ENCODE measurements at places on chromosomes 13 and 19.

DNA sequence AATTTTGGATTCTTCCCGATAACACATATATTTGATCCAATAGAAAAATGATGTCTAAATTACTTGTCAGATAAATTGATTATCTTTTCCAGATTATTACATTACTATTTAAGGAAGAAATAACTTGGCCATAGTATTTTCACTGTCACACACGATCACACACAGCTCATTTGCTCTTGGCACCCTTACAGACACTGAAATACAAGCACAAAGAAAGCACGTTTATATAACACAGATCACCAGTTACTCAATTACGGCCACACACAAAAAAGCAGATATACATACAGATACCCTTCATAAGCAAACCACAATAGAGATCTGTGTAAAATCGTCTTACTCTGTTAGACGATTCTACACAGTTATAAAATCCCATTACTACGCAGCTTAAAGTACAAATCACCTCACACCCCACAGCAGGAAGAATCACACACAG lies 716 bp upstream of the ZNF420 start:
- DNase-seq: no peak

DNA sequence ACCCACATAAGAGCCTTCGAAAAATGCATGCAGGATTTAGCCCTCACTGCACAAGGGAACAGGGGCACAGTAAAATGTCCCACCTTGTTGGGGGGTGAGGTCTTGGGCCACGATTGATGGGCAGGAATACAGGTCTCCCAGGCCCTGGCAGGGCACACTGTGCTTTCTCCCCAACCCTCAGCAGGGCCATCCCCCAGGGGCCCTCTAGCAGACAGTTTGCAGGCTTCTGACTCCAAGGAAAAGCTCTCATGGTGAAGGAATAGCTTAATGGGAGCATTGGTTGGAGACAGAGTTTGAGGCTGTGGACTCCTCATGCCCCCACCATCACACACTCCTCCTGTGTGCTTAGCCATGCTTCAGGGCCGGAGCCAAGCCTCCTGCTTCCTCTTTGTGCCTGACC lies 484.6 kb downstream of the ZNF536 start:
- DNase-seq: no peak

DNA sequence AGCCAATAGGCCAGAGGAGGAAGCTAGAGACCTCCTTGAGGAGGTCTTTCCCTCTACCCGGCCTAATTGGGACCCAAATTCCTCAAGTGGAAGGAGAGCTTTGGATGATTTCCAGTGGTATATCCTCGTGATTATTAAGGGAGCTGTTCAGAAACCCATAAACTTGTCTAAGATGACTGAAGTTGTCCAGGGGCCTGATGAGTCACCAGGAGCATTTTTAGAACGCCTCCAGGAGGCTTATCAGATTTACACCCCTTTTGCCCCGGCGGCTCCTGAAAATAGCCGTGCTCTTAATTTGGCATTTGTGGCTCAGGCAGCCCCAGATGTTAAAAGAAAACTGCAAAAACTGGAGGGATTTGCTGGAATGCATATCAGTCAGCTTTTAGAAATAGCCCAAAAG lies 198.1 kb downstream of the ZNF486 start:
- DNase-seq: no peak

- DNase-seq: peak; percentile 14
Measured at GRCh38 chr13:85261757-85262346, 537.4 kb downstream of the SLITRK6 start.

DNA sequence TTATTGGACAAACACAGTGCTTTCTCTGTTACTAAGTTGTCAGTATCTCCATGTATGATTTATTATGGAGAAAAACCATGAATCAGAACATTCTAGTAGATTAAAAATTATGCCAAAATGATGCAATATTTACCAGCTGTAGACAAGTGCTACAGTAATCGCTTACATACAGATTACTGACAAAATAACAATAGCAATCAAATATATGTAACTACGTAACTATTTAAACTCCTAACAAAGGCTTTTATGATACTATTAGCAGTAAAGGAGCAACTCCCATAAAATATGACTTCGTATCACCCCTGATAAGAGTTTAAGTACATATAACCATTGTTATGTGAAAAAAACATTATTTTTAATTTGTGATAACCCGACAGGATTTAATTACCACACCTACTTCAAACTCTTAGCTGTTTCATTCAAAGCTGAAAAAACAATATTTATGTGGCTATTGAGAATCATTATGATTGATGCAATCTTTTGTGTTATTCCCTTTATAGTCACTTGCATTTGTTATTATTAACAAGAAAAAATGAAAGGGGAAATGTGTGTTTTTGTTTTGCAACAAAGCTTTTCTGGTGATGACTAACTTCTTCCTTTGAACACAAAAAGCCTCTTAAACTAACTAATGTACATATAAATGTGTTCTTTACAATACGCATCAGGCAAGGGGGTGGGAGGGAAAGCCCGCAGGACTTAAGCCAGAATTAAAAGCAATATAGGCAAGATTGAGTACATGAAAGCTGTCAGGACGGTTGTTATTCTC lies 147.4 kb downstream of the ABCC4 start:
- peak; percentile 68 for DNase-seq

- peak; percentile 9 for DNase-seq
Measured at GRCh38 chr13:107992542-107992941, 222.8 kb downstream of the LIG4 start.

DNA sequence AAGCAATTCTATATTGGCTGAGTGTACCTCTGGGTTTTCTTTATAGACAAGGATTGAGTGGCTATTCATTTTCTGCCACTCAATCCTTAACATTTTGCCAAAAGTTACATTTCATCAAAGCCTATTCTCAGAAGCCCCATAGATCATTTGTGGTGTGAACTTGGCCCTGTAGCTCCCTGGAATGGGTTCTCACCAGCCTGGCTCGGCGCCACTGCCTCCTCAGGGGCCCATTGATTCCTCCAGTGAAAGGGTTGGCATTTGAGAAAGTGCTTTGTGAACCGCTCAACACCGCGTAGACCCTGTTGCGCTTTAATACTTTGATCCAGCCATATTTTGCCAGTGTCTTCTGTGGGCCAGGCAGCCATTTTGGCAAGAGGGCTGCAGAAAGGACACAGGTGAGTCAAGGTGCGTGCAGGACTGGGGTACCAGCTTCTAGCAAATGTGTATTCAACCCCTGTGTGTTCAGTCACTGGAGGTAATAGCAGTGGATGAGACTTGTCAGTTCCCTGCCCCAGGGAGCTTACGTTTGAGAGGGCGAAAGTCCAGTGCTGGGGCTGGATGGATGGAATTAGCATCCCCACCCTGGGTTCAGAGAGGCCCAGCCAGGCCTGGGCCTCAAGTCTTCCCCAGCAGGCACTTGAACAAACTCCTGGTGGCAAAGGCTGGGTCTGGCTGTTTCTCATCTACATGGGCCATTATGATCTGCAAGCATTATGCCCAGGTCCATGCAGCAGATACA lies 3.8 kb downstream of the RAB8A start:
- DNase-seq: no peak

- DNase-seq: no peak
Measured at GRCh38 chr13:52950436-52950956, 78.1 kb upstream of the OLFM4 start.

DNA sequence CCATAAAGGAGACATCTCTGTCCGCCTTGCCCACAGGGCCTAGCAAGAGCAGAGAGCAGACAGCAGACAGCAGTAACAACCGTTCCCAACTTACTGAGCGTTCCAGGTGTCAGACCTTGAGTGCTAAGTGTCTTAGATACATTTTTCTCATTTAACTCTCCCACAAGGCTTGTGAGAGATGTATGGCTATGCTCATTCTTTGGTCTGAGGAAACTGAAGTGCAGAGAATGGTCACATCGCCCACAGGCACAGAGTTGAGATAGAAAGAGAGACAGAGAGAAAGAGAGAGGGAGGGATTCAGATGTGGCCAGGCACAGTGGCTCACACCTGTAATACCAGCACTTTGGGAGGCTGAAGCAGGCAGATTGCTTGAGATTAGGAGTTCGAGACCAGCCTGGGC lies 14.3 kb downstream of the MEIOSIN start:
- no peak for DNase-seq

DNA sequence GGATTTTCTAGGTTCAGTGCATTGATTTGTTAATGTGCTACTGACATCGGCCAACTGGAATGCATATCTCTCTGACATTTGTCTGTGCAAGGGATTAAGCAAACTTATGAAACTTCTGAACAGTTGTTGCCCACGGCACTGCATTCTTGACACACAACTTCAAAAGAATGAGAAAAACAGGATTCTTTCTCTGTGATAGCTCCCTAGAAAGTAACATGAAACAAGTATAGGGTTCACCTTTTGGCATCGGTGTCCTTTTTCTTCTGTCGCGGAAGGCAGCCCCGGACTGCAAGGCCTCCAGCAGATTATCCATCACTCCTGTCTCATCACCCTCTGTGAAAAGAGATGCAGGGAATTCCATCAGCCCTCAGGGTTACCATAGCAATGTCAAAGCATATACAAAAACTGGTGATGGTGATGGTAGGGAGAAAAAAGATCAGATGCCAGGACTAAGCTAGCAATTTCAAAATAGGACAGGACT lies 389.2 kb downstream of the DIAPH3 start:
- DNase-seq: peak; percentile 86

- peak; percentile 8 for DNase-seq
Measured at GRCh38 chr19:41705393-41706174, 2.8 kb upstream of the CEACAM5 start.

GRCh38 chr19:35742121-35742724 lies at the start of gene IGFLR1:
TSS of gene IGFLR1 (minus strand) at chr19:35742452. CDS start at chr19:35741180, 1,272 bp downstream.
- DNase-seq: no peak

- DNase-seq: no peak
Measured at GRCh38 chr13:98766697-98767096, 14.2 kb upstream of the SLC15A1 start.

DNA sequence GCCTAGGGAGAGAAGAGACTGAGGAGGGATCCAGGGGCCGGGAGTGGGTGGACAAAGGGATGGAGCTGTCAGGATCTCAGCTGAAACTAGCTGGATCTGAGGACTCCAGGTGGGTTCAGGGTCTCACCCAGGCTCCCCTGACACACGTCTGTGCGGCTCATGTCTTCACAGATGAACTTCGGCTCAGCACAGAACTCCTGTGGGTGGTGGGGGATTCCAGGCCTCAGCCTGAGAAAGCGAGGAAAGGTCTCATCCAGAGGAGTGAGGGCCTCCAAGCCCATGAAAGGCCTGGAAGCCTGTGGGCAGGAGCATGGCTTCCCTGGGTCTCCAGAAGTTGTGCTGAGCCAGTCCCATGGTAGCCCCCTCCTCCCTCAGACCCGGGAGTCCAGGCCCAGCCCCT lies 1.4 kb downstream of the CAPN12 start:
- no peak for DNase-seq

- no peak for DNase-seq
Measured at GRCh38 chr19:34825212-34825611, 52.2 kb upstream of the ZNF599 start.

DNA sequence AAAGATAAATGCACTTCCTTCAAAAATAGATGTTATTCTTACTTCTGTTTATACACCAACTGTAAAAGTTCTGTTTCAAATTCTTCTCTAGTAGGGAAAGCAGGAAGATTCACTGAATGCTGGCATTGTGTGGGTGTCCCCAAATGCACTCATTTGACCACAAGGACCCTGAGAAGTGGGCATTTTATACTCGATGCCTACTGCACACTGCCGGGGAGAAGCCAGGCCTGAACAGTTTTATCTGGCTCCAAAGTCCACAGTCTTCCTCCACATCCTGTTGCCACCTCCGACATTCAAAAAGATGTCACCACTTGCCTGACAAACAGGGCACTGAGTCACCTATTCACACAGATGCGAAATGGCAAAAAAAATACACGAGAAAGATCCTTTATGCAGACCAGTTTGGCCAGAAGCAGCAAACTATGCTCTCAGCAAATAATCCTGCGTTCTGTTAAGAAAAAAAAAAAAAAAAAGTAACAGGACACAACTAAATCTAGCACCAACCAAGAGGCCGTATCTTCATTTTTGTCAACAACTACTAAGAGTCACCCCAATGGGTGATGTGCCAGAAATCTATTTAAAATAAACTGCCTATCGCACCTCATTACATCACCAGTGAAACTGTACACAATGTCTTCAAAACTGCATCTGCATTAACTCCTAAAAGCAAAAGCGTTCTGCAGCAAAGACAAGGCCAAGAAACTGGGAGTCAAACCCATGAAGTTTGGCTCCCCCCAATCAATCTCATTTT lies 6.2 kb downstream of the ZC3H4 start:
- DNase-seq: peak; percentile 55

DNA sequence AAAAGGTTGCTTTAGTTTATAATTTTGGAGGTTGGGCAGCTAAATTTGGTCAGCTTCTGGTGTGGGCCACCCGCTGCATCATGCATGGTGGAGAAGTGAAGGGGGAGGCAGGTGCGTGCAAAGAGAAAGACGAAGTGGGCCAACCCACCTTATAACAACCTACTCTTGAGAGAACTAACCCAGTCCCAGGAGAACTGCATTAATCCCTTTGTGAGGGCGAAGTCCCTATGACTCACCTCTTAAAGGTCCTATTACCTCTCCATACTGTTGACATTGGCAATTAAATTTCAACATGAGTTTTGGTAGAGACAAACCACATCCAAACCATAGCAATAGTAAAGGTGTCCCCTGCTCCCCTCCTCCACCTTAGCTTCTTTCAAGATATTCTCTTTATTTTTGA lies 7.7 kb upstream of the FGF9 start:
- no peak for DNase-seq

GRCh38 chr13:59446391-59446790 lies 717.3 kb downstream of the DIAPH3 start:
- DNase-seq: no peak

DNA sequence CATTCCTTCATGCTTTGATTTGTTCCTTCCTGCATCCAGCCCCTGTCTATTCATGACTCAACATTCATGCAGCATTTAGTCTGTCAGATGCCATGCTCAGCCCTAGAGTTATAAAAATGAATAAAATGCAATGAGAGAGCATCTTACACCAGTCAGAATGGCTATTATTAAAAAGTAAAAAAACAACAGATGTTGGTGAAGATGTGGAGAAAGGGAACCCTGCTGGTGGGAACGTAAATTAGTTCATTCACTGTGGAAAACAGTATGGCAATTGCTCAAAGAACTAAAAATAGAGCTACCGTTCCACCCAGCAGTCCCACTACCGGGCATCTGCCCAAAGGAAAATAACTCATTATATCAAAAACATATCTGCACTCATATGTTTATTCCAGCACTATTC lies 70.0 kb upstream of the GTF3A start:
- DNase-seq: peak; percentile 28

- DNase-seq: no peak
Measured at GRCh38 chr19:37975071-37975470, 68.1 kb downstream of the SIPA1L3 start.

Measured in iris pigment epithelial cell (primary cell).